ENCODE measurements at places on chromosomes 13 and 19. TPM values are rescaled to one million over a fixed set of nuclear protein-coding genes. Genes with fewer than 3 reads are reported as not detected.

Gene RHPN2
- polyA plus RNA-seq = 5.0 TPM

Gene KCNRG
- 1.7 TPM for polyA plus RNA-seq

- DNase-seq = no peak
Measured at GRCh38 chr13:33480561-33480960, 195.0 kb upstream of the STARD13 start.

DNA sequence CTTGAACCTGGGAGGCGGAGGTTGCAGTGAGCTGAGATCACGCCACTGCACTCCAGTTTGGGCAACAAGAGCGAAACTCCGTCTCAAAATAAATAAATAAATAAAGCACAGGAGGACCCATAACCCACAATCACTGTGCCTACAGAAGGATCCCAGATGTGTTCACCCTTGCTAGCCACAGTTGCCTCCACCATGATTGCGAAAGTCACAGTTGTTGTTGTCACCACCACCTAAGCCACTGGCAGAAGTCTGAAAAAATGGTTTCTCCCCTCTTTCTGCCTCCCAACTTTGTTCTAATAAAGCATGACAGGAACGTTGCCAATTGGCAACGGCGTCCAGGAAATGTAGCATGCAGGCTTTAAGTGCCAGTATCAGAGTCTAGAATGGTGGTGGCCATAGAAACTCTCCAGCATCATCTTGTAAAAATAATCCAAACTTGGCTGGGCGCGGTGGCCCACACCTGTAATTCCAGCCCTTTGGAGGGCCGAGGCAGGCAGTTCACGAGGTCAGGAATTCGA, 2.2 kb upstream of the EPS15L1 start:
- no peak for DNase-seq

DNA sequence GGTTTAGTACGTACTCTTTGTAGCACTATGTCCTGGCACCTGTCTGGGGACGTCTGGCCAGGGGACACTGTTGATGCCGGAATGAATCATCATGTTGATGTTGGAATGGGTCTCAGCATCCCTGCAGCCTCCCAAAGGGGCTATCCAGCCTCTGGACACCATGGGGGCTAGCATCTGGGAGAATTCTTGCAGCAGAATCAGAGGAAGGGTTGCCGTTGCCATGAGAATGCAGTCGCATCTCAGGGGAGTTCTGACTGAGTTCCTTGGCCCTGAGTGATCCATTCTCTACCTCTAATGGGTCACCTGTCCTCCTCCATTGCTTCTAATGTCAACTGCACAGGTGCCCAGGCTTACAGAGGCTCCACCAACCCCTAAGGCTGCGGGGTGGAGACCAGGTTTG, 129.1 kb downstream of the UQCRFS1 start:
- no peak for DNase-seq

DNA sequence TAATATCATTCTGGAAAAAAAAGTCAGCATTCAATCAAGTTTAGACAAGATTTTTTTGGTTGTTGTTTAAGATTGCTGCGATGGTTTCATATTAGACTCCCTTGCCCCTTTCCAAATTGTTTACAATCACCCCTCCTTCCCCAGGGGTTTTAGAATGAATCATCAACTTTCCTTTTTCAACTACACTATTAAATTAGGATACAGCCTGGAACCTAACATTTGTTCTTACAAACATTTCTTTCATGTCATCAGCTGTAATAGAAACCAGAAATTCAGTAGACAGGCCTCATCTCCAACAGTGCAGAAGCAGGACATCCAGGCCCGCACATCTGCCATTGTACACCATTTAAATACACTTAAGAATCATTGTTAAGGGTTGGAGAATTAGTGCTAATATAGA, 44.4 kb upstream of the WDFY2 start:
- no peak for DNase-seq
